ENCODE measurements at places on chromosomes 13 and 19.

- DNase-seq: no peak
Measured at GRCh38 chr13:103839460-103839859, 773.2 kb upstream of the SLC10A2 start.

GRCh38 chr19:5149932-5150901 lies 181.3 kb downstream of the KDM4B start:
- no peak for DNase-seq

GRCh38 chr13:39712626-39713025 lies 57.2 kb downstream of the COG6 start:
- no peak for DNase-seq

- no peak for DNase-seq
Measured at GRCh38 chr19:14915116-14915515, 26.2 kb upstream of the OR7C2 start.

- no peak for DNase-seq
Measured at GRCh38 chr19:19388568-19389555, 16.6 kb upstream of the GATAD2A start.

- DNase-seq: no peak
Measured at GRCh38 chr13:22776394-22777186, 404.2 kb upstream of the SGCG start.

GRCh38 chr19:49423071-49423984 lies at the start of gene PTH2:
Gene PTH2 (minus strand): TSS chr19:49423441. CDS start chr19:49423339, 102 bp downstream.
- no peak for DNase-seq

GRCh38 chr19:16288544-16288943 lies 36.1 kb upstream of the KLF2 start:
- DNase-seq: no peak

GRCh38 chr19:8333767-8334457 lies 9.2 kb downstream of the KANK3 start:
- no peak for DNase-seq

DNA sequence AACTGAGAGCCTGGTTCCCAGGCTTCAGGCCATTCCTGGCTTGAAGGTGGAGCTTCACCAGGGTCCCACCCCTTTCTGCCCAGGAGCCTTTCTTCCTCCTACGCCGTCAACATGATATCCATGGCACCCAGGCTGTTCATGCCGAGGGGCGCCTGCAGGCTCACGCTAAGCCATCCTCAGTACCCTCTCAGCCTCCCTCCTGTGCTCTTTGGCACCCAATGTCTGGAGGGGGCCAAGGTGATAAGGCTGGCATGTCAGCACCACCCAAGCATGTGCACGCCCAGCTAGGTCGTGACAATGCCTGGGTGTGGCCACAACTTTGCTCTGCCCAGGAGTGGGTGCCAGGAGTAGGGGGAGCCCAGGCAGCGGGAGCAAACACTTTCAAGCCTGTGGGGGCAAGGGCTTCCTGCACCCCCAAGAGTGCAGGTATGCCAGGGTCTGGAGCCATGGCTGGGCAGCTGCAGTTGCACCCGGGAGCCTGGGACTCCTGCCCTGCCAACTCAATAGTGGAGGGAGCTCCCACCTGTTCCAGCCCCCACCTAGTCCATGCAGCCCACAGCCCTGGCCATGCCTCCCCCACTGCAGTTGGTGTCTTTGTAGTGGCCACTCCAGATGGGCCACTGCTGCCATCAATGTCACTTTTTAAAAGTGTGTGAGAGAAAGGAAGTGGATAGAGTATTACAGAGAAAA lies 219.9 kb downstream of the MAB21L1 start:
- no peak for DNase-seq

DNA sequence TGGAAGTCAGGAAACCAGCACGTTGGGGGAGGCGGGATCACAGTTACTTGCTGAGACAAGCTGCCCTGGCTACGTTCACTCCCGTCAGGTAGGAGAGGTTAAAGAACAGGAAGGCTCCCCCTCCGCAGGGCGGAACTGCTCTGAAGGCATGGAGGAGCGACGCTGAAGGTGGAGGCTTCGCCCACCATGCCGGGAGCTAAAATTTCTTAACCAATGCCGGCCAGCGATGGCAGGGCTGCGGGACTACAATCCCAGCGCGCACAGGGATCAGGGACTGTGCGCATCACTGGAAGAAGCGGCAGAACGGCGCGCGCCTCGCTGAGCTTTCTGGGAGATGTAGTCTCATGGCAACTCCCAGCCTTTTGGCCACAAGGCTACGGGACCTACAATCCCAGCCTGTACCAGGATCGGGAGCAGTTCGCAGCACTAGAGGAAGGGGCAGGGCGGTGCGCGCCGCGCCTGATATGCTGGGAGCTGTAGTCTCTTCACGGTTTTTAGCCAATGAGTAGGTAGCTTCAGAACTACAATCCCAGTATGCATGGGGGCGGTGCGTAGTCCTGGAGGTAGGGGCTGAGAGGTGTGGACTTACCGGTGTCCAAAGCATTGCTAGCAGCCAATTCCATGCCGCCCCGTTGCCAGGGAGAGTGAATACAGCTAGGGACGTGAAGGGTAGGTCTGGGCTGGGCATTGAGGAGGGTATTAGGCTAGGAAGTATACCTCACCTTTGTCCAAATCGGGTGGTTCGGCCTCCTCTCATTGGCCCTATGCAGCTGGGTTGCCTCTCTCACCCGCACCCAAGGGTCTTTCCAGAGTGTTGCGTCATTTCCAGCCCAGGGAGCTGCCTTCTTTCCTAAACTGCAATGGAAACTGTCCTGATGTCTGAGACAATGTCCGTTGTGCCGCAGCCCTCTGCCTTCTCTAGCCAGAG lies 12.8 kb upstream of the ZNF682 start:
- DNase-seq: peak; percentile 45

DNA sequence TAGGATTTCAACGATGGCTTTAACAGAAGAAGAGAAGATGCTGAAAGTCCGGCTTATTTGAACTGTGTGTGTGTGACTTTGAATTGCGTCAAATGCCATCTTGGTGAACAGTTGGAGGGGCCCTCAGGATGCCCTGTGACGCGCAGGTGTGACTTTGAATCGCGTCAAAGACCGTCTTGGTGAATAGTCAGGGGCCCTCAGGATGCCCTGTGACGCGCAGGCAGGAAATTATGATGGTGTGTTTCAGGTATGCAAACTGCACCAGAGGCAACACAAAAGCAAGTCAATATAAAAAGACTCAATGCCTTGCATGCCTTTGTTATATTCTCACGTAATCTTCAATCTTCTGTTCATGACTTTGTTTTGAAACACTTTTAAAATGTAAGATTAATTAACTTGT lies 29.2 kb downstream of the ATP11A start:
- DNase-seq: no peak

- DNase-seq: peak; percentile 4
Measured at GRCh38 chr13:44758630-44759383, 182.7 kb upstream of the TSC22D1 start.

DNA sequence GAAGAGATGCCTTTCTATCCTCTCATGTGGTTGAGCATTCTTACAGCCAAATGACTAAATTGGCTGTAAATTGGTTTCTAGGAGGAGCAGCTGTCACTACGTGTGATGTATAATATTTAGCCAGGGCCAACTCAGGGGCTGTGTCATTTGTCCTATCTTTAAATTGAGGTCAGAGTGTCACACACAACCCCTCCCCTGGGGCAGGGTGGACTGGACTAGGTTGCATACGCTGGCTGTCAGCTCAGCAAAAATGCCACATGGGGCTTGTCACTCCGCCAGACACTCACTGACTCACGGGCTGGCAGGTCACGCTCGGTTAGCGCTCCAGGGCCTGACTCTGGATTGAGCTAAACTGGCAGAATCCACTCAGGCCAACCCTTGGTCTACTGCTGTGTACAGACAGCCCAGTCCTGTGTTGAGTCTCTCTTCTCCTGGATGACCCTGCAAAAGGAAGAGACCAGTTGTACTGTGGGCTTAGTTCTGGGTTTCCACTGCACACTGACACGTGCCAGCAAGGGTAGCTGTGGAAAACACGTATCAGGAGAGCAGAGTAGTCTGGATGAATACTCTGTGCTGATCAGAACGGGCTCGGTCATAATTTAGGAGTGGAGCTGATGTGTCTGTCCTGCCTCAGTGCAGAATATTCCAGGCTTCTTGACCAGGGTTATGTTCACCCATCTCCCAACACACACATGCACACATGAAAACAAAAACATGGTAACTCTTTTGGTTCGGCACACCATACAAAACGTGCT lies 29.1 kb downstream of the SHISA2 start:
- DNase-seq: no peak

Data from stimulated activated CD8-positive, alpha-beta memory T cell treated with anti-CD3 and anti-CD28 coated beads, Interleukin-2, amount 100 ng/mL, for 48 hours (primary cell).